Activated CD4-positive, alpha-beta T cell treated with anti-CD3 and anti-CD28 coated beads for 36 hours (primary cell): ENCODE measurements at places on chromosomes 2 and 18. TPM values are rescaled to one million over a fixed set of nuclear protein-coding genes. Genes with fewer than 3 reads are reported as not detected.

Gene TTL
- 30.2 TPM for total RNA-seq

Gene RPRM
- not detected for total RNA-seq

Gene IL36RN
- total RNA-seq, result not detected

Gene TLX2
- 0.21 TPM for total RNA-seq

Gene IL36A
- not detected for total RNA-seq

Gene BARD1
- 22.8 TPM for total RNA-seq

Gene ADRA2B
- total RNA-seq, result 0.54 TPM

Gene CHRNG
- total RNA-seq, result not detected

- no peaks in the 10 kb centered on the region for H3K36me3 ChIP-seq
- H3K27ac ChIP-seq, result no peak overlapping the region
- no peak for DNase-seq
- no peak overlapping the region for H3K4me3 ChIP-seq
- H3K4me1 ChIP-seq, result no peaks in the 10 kb centered on the region
- H3K27me3 ChIP-seq, result peaks cover 2% of the 10 kb centered on the region
Observed at GRCh38 chr18:24613896-24614640, 153.6 kb downstream of the HRH4 start.

- H3K27ac ChIP-seq, result no peak overlapping the region
- no peaks in the 10 kb centered on the region for H3K27me3 ChIP-seq
- no peak for DNase-seq
- peaks cover 26% of the 10 kb centered on the region for H3K4me1 ChIP-seq
- H3K36me3 ChIP-seq, result peaks cover 30% of the 10 kb centered on the region
Observed at GRCh38 chr2:74066491-74067203, 81.1 kb downstream of the BOLA3 start.

GRCh38 chr2:119749477-119750012, 10.2 kb upstream of the PTPN4 start:
- H3K4me1 ChIP-seq, result peaks cover 5% of the 10 kb centered on the region
- no peak overlapping the region for H3K27ac ChIP-seq
- no peak overlapping the region for H3K4me3 ChIP-seq
- H3K27me3 ChIP-seq, result no peaks in the 10 kb centered on the region

DNA sequence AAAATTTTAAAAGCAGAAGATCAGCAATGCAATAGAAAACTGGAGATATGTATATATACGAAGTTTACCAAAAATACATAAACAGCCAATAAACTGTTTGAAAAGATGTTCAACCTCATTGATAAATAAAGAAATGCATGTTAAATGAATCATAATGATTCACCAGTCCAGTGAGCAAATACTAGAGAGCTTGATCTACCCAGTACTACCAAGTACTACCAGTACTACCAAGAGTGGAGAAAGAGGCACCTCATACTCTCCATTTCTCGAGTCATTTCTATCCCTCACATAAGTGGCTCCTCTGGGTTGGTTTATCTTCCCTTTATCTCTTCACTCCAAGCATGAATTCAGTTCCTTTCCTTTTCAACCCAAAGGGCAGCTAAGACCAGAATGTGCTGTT, 138.9 kb downstream of the MREG start:
- no peak overlapping the region for H3K4me3 ChIP-seq
- no peak overlapping the region for H3K27ac ChIP-seq
- H3K27me3 ChIP-seq, result peaks cover 1% of the 10 kb centered on the region
- DNase-seq, result no peak

GRCh38 chr2:232835687-232836208, 34.3 kb upstream of the SNORC start:
- peaks cover 24% of the 10 kb centered on the region for H3K4me1 ChIP-seq
- DNase-seq, result no peak
- H3K27me3 ChIP-seq, result no peaks in the 10 kb centered on the region
- H3K36me3 ChIP-seq, result peaks cover 50% of the 10 kb centered on the region

DNA sequence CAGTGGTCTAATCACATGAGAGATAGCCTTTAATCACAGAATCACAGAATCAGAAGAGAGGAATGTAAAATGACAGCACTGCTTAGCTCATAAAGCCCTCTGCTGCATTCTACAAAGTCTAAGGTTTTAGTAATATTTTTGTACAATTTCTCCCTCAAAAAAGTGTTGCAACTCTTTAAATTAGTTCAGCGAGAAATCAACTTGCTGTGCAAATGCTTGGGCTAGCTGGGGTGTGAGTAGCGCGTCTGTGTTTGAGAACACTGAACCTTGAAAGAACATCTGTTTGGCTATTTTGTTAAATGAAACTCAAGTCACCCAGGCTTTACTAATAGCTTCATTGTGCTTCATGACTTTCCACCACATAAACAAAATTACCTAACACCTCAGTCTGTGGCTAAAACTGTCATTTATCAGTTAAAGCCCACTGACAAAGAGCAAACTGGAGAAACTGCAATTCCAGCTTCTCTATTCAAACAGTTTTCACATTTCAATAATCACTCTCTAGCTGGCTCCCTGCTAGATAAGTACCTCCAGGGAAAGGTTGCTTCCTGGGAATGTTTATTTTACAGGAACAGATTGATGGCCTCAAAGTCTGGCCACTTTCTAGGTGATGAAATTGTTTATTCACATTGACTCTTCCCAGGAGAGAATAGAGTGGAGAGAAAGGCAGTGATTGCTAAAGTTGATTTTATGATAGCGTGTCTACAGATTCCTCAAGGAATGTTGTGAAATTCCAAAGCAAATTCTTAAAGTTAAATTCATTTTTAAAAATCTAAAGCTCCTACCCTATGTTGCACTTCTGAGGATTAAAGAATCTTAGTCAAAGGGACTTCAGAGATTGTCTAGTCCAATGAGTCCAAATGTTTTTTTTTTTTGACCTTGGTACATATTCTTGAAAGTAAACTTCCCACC, 36.0 kb upstream of the STAT1 start:
- H3K27me3 ChIP-seq, result no peaks in the 10 kb centered on the region
- no peak for DNase-seq
- peaks cover 3% of the 10 kb centered on the region for H3K36me3 ChIP-seq
- H3K27ac ChIP-seq, result no peak overlapping the region

DNA sequence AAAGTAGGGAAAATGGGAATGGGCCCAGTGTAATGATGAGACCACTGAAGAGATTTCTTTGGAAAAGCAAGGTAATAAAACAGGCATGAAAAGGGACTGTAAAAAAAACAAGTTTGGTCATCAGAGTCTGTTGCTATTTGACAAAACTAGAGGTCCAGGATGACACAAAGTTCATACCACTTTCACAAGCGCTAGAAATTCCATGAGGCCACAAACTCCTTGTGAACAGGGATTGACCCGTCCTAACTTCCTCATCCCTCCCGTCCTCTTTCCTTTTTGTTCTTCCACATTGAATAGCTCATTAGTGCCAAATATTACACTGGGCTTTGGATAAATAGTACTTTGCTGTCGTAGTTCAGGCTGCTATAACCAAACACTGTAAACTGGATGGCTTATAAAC, 188.8 kb upstream of the EPC2 start:
- no peak overlapping the region for H3K27ac ChIP-seq
- no peaks in the 10 kb centered on the region for H3K4me1 ChIP-seq
- H3K27me3 ChIP-seq, result no peaks in the 10 kb centered on the region
- DNase-seq, result no peak

DNA sequence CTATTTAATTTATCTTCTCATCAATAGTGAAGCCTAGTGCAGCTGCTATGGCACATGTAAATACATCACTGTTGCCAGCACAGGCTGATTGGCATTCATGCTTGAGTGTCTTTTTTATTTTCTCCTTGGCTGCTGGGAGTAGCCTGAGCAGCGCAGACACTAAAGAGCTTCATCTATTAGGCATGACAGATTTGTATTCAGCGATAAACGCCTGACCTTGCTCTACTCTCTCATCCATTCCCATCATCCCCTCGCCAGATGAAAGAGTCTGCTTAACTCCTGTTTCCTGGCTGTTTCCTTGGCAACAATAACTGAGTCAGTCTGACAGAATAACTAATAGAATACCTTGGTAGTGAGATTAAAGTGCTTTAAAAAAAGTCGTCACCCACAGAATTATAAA, 753.6 kb downstream of the DCC start:
- no peaks in the 10 kb centered on the region for H3K36me3 ChIP-seq
- no peaks in the 10 kb centered on the region for H3K27me3 ChIP-seq
- no peak overlapping the region for H3K27ac ChIP-seq
- no peaks in the 10 kb centered on the region for H3K4me1 ChIP-seq

GRCh38 chr2:23615216-23616020, 230.4 kb downstream of the KLHL29 start:
- no peak for DNase-seq
- no peaks in the 10 kb centered on the region for H3K27me3 ChIP-seq
- H3K4me1 ChIP-seq, result peaks cover 13% of the 10 kb centered on the region
- H3K27ac ChIP-seq, result no peak overlapping the region
- no peak overlapping the region for H3K4me3 ChIP-seq

DNA sequence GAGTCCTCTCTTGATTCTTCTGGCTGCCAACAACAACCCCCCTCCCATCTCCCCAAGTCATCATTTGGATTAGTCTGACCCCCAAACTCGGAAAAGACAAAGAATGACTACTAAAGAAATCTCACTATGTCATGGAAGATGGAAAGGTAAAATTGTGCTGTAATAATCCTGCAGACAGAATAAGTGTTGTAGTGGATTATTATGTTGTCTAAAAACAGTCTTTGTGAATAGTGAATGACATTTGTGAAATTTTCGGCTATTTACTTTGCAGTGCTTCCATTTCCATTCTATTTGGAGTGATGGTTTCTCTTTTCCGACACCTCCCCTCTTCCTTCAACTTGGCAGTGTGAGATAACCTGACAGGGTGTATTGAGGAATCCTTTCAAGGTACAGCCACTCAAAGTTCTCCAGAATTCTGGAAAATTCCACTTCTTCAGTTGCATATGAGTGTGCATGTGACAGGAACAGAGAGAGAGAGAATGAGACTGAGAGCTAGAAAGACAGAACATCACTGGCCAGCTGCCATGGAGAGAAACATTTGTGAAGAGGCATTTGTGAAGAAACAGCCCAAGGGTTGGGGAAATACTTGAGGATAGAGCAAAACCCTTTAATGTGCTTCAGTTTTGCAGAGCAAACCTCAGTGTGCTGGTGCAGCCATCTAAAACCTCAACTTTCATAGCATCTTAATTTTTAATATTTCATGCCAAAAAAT, 141.9 kb upstream of the DLX2 start:
- H3K27ac ChIP-seq, result no peak overlapping the region
- H3K4me3 ChIP-seq, result no peak overlapping the region
- H3K27me3 ChIP-seq, result peaks cover 4% of the 10 kb centered on the region
- no peaks in the 10 kb centered on the region for H3K36me3 ChIP-seq
- no peak for DNase-seq

DNA sequence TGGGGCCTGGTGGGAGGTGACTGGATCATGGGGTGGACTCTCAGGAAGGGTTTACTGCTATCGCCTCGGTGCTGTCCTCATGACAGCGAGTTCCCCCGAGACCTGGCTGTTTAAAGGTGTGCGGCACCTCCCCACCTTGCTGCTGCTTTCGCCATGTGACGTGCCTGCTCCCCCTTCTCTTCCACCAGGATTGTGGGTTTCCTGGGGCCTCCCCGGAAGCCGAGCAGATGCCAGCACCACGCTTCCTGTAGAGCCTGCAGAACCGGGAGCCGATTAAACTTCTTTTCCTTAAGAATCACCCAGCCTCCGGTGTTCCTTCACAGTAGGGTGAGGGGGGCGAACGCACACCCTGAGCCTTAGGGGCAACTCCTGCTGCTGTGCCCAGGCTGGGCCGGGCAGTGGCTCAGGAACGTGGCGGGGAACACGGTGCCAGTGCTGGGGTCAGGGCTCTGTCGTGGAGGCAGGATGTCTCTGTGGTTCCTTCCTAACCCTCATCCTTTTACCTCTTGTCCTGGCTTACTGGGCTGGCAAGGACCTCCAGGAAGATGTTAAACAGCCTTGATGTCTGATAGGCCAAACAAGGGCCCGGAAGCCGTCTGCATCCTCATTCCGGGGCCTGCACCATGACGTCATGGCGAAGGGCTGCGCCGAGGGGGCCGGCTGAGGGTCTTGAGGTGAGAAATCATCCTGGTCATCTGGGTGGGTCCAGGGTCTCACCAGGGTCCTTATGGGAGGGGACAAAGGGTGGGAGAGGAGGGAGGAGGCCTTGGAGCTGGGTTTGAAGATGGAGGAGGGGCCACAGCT, 12.7 kb downstream of the NEU4 start:
- H3K4me1 ChIP-seq, result peaks cover 5% of the 10 kb centered on the region
- H3K4me3 ChIP-seq, result no peak overlapping the region
- peaks cover 16% of the 10 kb centered on the region for H3K27me3 ChIP-seq
- no peak for DNase-seq
- no peaks in the 10 kb centered on the region for H3K36me3 ChIP-seq

- H3K27ac ChIP-seq, result no peak overlapping the region
- H3K27me3 ChIP-seq, result peaks cover 8% of the 10 kb centered on the region
- H3K4me1 ChIP-seq, result no peaks in the 10 kb centered on the region
- H3K36me3 ChIP-seq, result no peaks in the 10 kb centered on the region
- DNase-seq, result no peak
- H3K4me3 ChIP-seq, result no peak overlapping the region
Observed at GRCh38 chr2:25000503-25001324, 29.0 kb upstream of the DNAJC27 start.

GRCh38 chr18:78724214-78724914, 255.3 kb upstream of the SALL3 start:
- no peaks in the 10 kb centered on the region for H3K4me1 ChIP-seq
- H3K4me3 ChIP-seq, result no peak overlapping the region
- no peak overlapping the region for H3K27ac ChIP-seq
- peaks cover 13% of the 10 kb centered on the region for H3K27me3 ChIP-seq
- no peak for DNase-seq
- H3K36me3 ChIP-seq, result no peaks in the 10 kb centered on the region

- peaks cover 6% of the 10 kb centered on the region for H3K4me1 ChIP-seq
- H3K36me3 ChIP-seq, result no peaks in the 10 kb centered on the region
- no peak overlapping the region for H3K4me3 ChIP-seq
- no peak for DNase-seq
Observed at GRCh38 chr2:186699742-186700141, 5.9 kb downstream of the FAM171B start.
